ENCODE measurements at places on chromosomes 12 and 14. TPM values are rescaled to one million over a fixed set of nuclear protein-coding genes. Genes with fewer than 3 reads are reported as not detected.

NEUROD4 gene
- 0.11 TPM for total RNA-seq

DNA sequence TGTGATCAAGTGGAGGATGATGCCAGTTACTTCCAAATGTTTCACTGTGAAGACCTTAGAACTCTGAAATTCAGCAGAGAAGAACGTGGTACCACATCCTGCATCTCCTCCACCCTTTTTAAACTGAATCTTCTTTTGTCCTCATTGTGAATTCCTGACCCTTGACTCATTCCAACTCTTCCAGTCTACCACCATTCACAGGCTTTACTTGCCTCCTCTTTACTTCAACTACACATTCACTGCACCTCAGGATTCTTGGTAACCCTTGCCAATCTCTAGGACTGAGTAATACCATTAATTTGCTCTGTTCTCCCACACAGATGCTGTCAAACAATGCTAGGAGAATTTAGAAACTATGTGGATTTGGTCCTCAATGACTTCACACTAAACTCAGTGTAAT, 37.3 kb downstream of the PPP1R12A start:
- no peak for DNase-seq

- DNase-seq = no peak
These were observed 123.6 kb downstream of the VRK1 start for GRCh38 chr14:96920820-96921219.

SMCO2 gene
- total RNA-seq = not detected

- no peak for DNase-seq
These were observed 42.0 kb upstream of the BMAL2 start for GRCh38 chr12:27290501-27291168.

GRCh38 chr14:99156814-99157213, 115.2 kb downstream of the BCL11B start:
- no peak for DNase-seq

- no peak for DNase-seq
These were observed 87.1 kb downstream of the FBXL14 start for GRCh38 chr12:1507308-1507707.

DNA sequence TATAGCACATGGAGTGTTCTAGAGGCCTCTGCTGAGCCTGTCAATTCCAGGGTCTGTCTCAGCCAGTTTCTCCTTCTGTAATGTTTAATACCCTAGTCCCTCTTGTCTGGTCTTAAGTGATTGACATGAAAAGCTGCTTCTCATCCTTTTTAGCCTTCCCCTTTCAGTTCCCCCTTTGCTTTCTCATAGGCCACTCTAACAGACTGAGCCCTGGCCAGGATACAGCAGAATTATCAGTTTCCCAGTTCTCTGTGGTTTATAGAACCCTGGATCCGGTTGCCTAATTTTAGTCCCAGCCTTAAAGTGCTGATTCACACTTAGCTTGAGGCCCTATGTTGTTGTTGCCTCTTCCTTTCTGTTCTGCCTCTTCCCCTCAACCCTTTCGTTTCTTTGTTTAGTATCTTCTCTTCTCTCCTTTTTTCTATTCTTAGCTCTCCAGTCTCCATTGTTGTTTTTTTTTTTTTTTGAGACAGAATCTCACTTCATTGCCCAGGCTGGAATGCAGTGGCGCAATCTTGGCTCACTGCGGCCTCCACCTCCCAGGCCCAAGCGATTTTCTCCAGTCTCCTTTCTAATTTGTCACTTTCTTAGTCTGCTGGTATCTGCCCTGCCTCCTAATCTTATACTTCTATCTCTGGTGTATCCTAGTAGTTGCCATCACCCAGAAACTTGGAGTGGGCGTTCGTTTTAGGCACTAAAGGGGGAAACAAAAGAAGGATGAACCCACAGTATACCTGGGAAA, 2.9 kb upstream of the BIN2 start:
- DNase-seq = no peak

ETFBKMT gene
- 5.7 TPM for total RNA-seq

SERPINA10 gene
- total RNA-seq = not detected

HOXC4 gene
- total RNA-seq = 1.6 TPM

- no peak for DNase-seq
These were observed 1.5 kb upstream of the HCAR1 start for GRCh38 chr12:122732170-122732569.

GRCh38 chr12:9345171-9345570, 137.0 kb upstream of the PZP start:
- DNase-seq = no peak

DNA sequence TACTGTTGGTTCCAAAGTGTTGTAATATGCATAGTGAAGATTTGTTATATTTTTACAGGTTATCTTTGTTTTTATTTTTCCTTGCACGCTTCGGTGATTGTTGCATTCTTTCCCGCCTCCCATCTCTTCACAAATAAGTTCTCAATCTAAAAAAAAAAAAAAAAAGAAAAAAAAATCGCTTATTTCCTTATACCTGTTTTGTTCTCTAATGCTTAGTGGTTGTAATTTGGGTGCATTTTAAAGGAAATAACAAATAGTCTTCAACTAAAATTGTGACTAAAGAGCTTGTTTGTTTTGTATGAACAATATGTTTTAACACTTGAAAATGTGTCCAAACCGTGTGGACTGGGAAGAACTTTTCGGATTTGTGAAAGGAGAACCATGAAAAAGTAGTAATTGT, 1.5 kb downstream of the CAND1 start:
- no peak for DNase-seq

SYCP3 gene
- 0.21 TPM for total RNA-seq

- DNase-seq = no peak
These were observed 196.0 kb downstream of the GALC start for GRCh38 chr14:87797001-87797400.

DNA sequence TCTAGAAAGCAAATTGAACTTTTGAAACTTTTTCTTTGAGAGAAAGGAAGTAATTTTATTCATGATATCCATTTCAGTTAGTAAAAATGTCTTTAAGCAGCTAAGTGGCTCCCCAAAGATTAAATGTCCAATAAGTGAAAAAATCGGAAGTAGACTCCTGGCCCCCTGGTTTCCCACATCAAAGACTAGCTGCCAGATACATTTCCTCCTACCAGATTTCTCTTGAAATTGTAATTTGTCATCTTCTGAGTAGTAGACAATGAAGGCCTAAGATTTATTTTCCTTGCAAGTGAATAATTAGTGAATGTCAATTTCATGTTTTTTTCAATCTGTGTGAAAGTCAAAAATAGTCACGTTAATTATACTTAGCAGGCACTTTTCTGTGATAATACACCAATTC, 321.9 kb downstream of the SYT1 start:
- no peak for DNase-seq

ARMH4 gene
- total RNA-seq = 39.9 TPM

- DNase-seq = no peak
These were observed 12.7 kb downstream of the NGDN start for GRCh38 chr14:23481979-23482822.

All from urinary bladder (tissue), 4 donors.